Large intestine (tissue), 12 donors: ENCODE measurements at places on chromosomes 7 and 10. TPM values are rescaled to one million over a fixed set of nuclear protein-coding genes. Genes with fewer than 3 reads are reported as not detected.

SUV39H2 gene
- polyA plus RNA-seq = 10.9 TPM

MYH16 gene
- polyA plus RNA-seq = 0.01 TPM

ABCB1 gene
- 7.0 TPM for polyA plus RNA-seq

AOAH gene
- 17.8 TPM for polyA plus RNA-seq

ANXA11 gene
- 101 TPM for polyA plus RNA-seq

SUMF2 gene
- 215 TPM for polyA plus RNA-seq

MTG1 gene
- polyA plus RNA-seq = 67.5 TPM

RNF32 gene
- 3.7 TPM for polyA plus RNA-seq

GIMAP6 gene
- polyA plus RNA-seq = 10.7 TPM

ANKRD61 gene
- 2.4 TPM for polyA plus RNA-seq

BAZ1B gene
- 37.3 TPM for polyA plus RNA-seq

SYNPO2L gene
- 0.51 TPM for polyA plus RNA-seq

TMEM140 gene
- polyA plus RNA-seq = 20.6 TPM

UNCX gene
- polyA plus RNA-seq = not detected

DNA sequence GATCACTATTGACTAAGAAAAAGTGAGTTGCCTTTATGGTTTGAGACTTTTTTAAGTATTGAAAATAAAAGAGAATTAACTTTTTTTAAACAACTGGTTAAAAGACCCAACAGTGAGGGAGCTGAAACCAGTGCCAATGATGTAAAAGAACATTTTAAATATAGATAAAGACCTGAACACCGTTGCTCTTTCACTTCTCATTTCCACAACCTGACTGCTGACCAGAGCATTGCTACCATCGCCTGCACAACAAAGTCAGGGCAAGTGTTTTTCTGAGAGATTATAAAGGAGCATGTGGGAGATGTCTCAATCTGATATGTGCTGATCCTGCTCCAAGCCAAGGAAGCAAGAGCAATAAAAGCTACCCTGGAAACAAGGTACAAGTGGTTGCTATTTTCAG is 34.7 kb downstream of the IMMP2L start:
- DNase-seq = peak; percentile 38

GRCh38 chr7:43248961-43249822 is 136.7 kb downstream of the HECW1 start:
- DNase-seq = no peak

DNA sequence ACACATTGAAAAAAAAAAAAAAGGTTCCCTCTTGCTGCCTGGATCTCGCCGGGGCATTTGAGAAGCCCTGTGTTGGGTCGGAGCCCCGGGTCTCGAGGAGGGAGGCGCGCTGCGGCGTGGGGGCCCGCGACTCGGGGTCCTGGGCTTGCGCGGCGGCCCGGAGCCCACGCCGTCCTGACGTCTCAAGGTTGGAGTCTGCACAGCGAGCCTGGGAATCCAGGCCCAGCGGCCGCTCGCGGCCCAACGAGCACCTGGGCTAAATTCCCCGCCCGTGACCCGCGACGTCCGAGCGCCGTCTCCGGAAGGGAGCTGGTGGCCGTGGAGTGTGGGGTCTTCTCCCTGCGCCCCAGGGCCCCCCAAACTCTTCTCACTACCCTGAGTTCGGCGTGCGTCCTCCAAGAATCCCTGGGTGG is 1.4 kb upstream of the CTBP2 start:
- DNase-seq = no peak

- DNase-seq = no peak
Observed at GRCh38 chr10:126094537-126094936, 198.2 kb downstream of the FANK1 start.

- no peak for DNase-seq
Observed at GRCh38 chr7:127976056-127976737, 55.0 kb downstream of the LRRC4 start.

GRCh38 chr10:77643795-77644468 is 6.3 kb upstream of the KCNMA1 start:
- peak; percentile 41 for DNase-seq

DNA sequence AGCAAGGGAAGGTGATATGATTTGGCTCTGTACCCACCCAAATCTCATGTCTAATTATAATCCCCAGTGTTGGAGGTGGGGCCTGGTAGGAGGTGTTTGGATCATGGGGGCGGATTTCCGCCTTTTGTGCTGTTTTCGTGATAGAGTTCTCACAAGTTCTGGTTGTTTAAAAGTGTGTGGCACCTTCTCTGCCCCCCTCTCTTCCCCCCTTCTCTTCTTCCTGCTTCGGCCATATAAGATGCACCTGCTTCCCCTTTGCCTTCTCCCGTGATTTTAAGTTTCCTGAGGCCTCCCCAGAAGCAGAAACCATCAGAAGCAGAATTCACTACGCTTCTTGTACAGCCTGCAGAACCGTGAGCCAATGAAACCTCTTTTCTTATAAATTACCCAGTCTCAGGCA is 21.1 kb downstream of the BTRC start:
- DNase-seq = no peak

DNA sequence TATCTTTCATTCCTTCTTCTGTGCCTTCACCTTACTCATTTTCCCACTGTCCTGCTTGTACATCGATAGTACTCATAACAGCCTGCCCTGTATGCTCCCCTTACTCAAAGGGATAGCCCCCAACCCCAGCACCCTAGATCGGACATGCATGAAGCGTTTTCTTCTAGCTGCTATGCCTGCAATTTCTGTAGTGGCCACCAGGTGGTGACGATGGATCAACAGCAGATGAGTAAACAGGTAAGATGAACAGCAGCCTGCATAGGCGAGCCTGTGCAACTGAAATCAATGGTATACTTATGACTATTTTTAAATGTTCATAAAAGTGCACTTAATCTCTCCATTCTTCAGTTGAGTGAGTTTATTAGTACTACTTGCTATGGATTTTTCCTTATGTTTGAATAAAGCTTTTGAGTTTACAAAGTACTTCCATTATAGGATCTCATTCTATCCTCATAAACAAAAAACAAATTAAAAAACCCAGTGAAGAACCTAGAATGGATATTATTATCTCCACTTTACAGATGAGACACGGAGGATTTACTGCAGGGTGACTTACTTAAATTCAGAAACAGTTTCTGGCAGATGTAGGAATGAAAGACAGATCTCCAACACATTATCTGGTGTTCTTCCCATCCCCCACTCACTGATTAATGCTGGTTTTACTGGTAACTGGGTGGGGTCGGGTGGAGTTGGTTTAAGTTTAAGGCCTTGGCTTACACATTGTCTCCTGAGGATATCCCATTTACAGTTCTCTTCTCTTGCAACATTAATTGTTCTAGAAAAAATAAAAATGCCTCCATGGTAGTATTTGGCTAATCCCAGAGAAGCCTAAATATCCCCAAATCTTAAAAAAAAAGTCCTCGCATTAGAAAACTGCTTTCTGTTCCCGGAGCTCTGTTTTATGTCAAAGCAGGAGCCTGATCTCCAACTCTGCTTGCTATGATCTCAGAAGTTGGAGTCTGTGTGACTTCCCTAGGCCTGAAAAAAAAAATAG is 222.1 kb downstream of the GLI3 start:
- no peak for DNase-seq

GRCh38 chr7:23020742-23021401 is 6.9 kb upstream of the HYCC1 start:
- no peak for DNase-seq

DNA sequence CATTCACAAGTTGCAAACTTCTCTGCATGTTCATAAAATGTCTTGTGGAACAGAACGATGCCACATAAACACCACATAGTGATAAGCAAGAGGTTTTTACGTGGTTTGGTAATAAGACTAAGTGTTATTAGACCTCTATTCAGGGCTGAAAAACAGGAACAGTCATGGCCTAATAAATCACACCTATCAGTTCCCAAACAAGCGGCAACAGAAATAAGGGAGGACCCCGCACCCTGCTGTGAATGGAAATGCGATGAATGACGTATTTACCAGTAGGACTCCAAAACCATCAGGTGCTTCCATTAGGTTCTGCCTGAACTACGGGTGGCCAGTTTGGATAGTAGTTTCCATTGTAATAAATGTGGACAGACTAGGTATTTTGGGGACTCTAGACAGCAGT is 129.1 kb downstream of the TAX1BP1 start:
- no peak for DNase-seq

GRCh38 chr10:28331066-28331465 is 28.2 kb upstream of the MPP7 start:
- DNase-seq = no peak

GRCh38 chr10:77724820-77725219 is 87.2 kb upstream of the KCNMA1 start:
- no peak for DNase-seq

GRCh38 chr7:47344171-47344955 is 237.5 kb downstream of the TNS3 start:
- no peak for DNase-seq

- DNase-seq = peak; percentile 5
Observed at GRCh38 chr10:123301077-123301857, 147.1 kb downstream of the BUB3 start.

- no peak for DNase-seq
Observed at GRCh38 chr7:158568974-158569857, 18.4 kb downstream of the PTPRN2 start.

DNA sequence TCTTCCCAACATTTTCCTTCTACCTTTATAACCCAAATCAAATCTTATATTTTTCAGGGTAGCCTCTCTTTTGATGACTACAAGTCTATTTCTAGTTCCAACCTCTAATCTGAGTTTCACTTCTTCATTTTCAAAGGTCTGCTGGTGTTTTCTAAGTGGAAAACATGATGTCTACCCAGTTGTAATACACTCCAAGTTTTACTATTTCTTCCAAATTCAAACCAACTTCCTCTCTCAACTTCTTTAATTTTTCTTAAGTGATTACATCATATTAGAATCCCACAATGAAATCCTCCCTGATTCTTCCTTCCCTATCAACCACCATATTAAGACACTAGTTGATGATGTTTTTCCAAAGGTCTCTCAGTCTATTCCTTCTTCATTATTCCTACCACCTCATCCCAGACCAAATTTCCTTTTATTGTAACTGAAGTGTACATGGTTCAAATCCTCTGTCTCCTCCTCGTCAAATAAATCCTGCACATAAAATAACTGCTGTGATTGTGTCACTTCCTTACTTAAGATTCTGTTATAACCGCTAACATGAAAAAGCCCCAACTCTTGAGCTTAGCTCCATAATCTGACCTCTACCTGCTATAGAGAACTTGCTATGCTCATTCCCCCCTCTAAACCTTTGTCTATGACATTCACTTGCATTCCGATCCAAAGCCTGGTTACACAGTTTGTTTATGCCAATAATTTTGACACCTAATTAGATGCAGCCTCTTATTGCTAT is 12.7 kb downstream of the TAS2R38 start:
- DNase-seq = no peak

DNA sequence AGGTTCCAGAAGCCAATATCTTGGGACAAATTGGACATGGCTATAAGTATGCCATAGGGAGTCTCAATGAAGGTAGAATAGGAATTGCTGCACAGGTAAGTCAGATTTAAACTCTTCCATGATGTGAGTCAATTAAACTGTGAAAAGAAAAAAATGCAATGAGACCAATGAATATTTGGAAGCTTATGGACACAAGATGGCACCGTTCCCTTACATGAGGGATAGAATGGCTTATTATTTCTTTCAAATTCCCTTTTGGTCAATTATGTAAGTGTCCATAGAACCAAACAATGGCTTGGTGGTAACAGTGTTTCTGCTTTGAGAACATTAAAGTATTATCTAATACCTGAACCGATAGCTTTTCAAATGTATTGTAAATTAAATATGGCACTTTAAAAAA is 35.6 kb downstream of the ACADSB start:
- no peak for DNase-seq

DNA sequence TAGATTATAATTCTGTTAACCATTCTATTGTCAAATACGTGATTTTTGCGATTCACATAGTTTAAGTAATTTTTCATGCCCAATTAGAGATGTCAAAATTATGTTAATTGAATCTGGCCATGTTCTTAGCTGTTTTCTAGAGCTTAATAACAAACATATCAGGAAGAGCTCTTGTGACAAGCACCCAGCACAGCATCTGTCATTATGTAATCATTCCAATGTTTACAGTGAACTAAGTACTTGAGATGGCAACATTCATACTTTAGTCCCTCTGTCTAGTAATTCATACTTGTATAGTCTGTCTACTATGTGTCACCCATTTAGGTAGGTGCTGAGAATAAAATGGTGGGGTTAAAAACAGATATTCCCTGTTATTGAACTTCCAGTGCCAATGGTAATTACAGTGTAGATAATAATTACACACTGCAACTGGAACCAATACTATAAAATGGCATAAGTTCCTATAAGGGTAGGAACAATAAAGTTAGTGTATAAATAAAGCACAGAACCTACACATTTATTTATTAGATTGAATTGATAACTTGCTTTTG is 55.2 kb downstream of the ZEB1 start:
- no peak for DNase-seq

GRCh38 chr7:135368416-135369186 is 135.0 kb downstream of the STRA8 start:
- DNase-seq = no peak

- no peak for DNase-seq
Observed at GRCh38 chr7:27064159-27064558, 31.6 kb downstream of the HOXA1 start.

DNA sequence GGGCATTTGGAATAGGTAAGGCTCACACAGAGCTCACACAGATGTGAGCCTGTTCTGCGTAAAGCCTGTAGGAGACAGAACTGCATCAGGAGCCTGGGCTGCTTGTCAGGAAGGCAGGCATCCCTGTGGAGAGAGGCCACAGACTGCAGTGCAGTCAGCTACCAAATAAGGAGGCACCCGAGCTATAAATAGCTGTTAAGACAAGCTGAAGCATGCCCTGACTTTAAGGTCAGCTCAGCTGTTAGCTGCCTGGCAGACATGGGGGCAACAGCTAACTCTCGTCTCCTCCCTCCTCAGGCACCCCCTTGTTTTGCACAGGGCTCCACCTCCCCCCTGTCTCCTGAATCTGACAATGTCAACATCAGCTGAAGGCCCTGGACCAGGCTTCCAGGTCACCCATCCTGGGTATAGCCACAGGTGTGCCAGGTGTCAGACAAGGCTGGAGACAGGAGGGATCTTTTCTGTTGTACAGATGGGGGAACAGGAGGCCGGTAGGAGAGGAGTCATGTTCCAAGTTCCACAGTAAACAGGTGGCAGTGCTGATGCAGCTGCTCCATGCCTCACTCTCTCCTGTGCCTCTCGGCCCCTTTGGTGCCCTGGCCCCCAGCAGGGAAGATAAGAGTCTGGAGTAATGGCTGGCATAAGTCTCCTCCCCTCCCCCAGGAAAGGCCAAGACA is 27.6 kb upstream of the MKRN1 start:
- DNase-seq = no peak

- no peak for DNase-seq
Observed at GRCh38 chr7:1290679-1291356, 58.1 kb downstream of the UNCX start.

DNA sequence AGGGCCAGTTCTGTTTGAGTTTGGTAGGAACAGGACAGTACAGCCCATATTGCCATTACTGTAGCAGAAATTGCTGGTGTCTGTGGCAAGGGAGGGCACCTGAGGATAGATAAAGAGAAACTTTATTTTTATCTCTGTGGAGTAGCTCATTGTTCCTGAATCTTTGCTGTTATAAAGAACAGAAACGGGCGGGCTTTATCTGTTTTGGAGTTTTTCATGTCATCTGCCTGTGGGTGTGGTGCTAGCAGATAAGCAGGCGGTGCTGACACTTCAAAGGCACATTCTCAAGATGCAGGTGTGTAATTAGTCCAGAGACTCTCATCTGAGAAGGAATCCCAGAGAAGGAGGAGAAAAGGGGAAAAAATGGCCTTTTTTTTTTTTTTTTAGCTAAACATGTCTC is 11.5 kb downstream of the ZNF273 start:
- DNase-seq = no peak
